ENCODE measurements at places on chromosomes 11 and 22.

DNA sequence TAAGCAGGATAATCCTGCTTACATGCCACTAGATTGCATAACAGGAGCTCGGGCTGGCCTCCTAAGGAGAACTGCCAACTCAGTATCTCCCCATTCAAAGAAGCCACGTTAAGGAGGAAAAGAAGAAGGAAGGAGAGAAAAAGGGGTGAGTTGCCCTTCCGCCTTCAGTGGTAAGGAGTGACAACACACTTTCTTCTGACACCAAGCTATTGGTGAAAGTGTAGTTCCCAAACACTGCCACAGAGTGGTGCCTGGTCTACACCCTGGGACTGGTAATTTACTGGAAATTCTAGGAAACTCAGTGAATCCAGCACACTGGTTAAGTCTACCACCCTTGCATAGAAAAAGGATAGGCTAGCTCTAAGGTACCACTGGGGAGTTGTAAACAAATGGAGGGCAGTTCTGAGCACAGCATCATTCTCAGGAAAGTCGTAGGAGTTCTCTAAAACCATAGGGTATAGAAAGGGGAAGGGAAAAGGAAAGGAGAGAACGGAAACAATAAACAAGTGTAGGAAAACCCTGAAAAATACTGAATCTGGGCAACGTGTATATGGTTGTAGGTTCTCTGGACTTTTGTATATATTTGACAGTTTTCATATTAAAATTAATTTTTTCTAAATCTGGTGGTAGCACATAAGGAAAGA lies 58.2 kb downstream of the RRAS2 start:
- DNase-seq: peak; percentile 80

GRCh38 chr11:90241414-90241813 lies 18.6 kb upstream of the CHORDC1 start:
- no peak for DNase-seq

GRCh38 chr11:64062185-64063039 lies 26.7 kb downstream of the FLRT1 start:
- DNase-seq: no peak

- no peak for DNase-seq
Observed at GRCh38 chr11:70556884-70557741, 158.8 kb downstream of the CTTN start.

DNA sequence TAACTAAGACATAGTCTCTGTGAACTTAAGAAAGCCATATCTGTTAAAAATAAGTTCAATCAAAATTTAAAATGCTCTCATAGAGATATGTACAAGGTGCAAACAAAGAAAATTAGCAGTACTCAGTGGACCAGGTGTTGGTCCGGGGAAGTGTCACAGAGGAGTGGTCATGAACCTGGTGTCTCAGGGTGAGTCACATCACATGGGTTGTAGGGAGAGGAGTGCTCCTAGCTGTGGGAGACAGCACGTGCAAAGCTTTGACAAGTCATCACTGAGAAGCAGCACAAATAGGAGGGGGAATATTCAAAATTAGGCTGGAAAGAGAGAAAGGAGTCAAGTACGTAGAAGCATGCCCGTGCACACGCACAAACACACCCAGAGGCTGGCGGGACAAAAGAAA lies 438.1 kb downstream of the NTM start:
- no peak for DNase-seq

DNA sequence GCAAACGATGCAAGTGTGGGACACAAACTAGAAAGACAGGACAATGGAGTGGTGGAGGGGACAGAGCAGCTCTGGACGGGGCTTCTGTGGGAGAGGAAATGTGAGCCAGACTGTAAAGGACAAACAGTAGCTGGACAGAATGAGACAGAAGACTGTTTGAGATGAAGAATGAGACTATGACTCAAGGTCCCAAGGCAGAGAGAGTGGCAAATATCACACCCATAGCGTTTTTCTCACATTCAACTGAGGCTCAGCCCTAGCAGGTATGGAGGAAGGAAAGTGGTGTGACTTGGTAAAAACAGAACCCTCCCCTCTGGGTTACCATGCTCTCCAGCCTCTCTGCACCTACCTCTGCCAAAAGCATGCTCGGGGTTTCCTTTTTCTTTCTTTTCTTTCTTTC lies 96.5 kb downstream of the RPL27A start:
- no peak for DNase-seq

- no peak for DNase-seq
Observed at GRCh38 chr11:116412118-116412889, 360.5 kb downstream of the BUD13 start.

GRCh38 chr11:71140206-71140919 lies 112.0 kb downstream of the SHANK2 start:
- DNase-seq: no peak

DNA sequence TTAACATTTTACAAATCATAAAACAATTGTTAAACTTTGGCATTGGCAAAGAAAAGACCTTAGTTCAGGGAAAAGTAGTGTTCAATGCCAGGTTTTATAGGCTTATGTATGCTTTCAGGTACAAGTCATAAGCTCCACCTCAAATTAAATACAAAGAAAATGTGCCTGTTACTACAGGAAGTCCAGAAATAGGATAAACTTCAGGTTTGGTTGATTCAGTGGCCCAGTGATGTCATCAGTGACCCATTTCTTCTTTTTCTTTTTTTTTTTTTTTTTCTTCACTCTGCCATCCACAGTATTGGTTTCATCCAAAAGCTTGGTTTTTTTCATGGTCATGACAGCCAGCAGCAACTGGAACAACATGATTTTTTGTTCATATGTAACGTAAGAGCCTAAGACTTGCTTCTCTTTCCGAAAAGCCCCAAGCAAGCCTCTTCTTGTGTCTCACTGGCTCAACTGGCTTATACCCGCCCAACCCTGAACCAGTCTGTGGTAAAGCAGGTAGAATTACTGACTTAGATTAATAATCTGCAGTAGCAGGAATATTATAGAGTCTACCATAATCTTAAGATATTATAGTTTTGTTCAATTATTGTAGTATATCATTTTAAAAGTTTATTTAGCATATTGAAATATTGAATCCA lies 46.2 kb downstream of the TTC17 start:
- DNase-seq: no peak

DNA sequence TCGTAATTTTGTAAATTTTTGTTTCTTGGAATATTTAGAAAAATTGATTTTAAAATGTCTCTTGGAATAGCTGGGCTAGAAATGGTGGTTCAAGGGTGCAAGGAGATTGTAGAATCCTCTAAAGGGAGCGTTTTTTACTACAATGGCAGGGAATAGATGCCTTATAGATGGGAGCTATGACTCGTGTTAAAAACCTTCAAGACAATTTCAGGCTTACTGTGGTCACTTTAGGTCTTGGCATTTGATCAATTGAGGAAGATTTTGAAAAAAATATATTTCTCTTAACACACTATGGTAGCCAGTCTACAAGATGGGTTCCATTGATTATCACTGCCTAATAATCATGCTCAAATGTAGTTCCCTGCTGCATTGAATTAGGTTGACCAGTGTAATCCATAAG lies 25.0 kb downstream of the METTL15 start:
- DNase-seq: peak; percentile 31

DNA sequence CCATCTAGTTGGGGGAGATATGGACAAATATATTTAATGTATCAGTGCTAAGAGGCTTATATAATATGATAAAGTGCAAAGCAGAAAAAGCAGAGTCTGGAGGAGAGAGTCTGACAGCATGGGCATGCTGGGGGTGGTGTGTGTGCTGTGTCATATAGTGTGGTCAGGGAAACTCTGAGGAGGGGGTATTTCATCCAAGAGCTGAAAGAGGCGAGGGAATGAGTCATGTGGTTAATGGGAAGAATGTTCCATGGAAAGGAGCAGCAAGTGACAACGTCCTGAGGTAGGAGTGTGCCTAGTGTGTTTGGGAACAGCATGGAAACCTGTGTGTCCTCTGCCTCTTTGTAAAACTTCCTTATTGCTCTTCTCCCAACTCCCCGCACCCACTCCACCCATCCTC lies 38.0 kb downstream of the EIF3F start:
- no peak for DNase-seq

DNA sequence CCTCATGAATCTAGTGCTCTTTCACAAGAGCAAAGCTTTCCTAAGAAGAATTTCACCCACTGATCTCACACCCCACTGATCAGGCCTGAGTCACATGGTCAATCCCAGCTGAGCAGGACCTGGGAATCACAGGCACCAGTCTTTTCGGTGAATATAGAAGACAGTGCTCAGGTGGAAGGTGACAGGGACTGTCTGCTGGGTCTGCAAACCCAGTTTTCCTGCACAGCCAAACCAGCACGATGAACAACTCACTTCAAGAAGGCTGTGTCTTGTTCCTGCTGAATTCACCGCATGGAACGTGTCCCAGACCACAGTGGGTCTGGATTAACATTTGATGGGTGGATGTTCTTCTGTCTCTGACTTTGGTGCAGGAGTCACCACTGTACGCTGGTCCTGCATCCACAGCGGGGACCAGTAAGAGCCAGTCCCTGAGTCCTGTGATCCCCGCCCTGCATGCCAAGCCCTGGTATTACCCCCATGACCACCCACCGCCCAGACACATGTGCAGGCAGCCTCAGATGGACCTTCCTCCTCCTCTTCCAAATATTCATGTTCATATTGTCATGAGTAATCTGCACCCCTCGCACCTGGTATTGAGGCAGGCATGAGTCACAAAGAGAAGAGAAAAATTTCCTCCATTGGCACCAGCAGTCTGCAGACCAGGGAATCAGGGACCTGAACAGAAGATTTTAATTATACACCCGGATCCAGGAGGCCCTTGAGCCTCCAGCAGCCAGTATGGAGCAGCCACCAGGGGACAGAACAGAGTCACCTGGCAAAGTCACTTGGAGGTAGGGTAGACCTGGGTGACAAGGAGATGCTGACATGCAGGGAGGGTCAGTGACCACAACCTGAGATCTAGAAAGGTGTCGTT lies 8.6 kb upstream of the IGLL5 start:
- DNase-seq: no peak

DNA sequence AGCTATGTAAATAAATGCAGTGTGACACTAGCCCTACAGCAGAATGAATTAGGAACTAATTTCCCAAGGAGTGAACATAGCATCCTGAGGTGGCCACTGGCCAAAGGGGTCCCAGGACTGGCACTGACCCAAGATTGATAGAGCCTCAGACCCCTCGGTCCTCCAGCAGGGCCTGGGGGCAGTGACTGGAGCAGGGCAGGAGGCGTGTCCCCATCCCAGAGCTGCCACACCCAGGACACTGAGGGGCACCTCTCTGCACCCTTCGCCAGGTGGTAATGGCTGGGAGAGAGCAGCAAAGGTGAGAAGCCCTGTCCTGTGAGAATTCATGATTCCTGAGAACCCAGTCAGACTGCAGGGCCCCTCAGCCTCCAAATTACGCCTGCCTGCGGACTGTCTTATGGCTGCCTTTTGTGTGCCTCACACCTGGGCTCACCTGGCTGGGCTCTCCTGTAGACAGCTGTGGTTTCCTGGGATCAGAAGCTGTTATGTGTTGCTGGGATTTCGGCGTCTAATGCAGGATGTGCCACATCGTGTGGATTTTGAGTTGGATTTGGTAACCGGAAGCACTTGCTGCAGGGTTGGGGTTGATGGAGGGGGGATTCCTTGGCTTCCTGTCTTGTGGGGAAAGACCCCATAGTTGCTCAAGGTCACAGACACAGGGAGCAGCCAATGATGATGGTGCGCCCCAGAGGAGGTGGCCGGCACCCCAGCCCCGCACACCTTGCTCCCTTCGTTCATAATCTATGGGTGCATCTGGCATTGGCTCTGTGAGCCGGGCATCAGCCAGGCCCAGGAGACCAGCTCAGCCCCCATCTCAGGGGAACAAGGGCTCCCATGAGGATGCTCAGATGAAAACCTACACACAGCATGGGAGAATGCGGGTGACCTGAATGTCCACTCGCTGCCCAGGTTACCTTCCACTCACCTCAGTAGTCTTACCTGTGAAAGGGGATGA lies 582.9 kb downstream of the BRD1 start:
- no peak for DNase-seq

- DNase-seq: no peak
Observed at GRCh38 chr11:74641905-74642304, 49.5 kb downstream of the POLD3 start.

DNA sequence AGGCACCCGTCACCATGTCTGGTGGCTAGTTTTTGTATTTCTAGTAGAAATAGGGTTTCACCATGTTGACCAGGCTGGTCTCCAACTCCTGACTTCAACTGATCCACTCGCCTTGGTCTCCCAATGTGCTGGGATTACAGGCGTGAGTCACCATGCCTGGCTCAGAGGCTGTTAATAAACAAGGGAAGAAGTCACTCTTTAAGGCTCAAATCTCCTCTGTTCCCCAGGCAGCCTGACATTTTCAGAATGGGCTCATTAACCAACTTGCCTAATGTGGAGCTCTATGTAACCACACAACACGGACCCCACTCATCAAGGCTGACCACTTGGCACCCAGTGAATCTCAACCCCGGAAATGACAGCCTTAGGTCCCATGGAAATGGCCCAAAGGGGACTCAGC lies 24.1 kb downstream of the APOL3 start:
- DNase-seq: peak; percentile 78

DNA sequence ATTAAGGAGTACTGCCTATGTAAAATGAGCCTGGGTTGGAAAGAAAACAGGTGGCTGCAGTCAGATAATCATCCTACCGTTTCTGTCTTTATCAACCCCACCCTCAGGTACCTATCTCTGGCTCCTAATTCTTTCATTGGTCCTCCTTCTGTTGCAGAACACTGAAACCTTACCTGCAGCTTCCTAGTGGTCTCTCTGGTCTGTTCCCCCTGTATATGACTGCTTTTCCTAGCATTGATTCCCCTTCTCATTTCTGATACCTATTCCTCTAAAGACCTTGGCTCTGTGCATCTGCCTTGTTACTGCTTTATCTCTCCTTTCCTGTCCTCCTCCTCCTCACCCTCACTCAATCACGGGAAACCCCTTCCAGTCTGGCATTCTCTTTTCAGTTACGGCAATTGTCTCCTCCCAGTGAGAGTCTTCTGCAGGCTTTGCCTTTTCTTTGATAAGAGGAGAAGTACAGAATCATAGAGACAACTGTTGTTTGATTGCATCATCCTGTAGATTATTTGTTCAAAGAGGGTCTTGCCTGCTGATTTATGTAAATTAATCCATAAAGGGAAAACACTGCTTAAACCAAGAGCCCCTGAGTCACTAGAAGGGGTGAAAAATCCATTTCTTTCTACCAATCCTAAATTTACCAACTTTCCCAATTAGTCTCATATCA lies 301.2 kb downstream of the AASDHPPT start:
- DNase-seq: no peak

GRCh38 chr11:29208117-29208516 lies 808.7 kb downstream of the KCNA4 start:
- peak; percentile 75 for DNase-seq

DNA sequence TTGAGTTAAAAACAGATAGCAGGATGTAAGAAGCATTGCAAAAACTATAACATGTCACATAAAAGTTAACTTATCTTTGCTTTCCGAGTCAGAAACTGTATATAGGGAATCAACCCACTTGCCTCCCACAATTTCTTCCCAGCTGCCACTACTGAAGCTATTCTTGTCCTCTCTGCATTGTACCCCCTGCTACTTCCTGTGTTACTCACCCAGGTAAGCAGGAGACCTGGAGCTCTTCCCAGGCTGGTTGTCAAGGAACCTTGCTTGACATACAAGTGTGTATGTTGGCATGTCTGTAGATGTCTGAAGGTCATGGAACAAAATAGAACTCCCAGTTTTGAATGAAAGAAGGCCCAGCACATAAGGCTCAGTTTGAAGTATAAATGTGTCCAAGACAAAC lies 74.3 kb upstream of the LRRC4C start:
- DNase-seq: no peak
